ENCODE measurements at places on chromosomes 16 and 17.

- no peak for DNase-seq
These were observed at the start of gene TK2 for GRCh38 chr16:66549284-66550131. Gene TK2 (minus strand): TSS chr16:66550122. CDS start chr16:66550061, 61 bp downstream.

DNA sequence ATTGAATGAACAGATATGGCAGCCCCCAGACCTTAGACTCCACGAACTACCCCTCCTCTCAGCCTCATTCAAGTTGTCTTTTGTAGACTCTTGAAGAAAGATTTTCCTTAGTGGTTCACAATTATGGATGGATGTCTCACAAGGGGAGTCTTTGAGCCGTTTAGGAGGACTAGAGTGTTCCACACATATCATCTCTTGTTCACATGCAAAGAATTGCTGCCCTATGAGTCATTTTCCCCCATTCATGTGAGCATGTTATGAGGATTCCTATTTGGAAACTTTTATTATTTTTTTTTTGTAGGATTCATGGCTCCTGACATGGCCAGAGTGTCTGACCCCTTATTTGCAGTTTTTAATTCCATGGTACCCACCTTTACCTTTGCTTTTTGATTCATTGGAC lies 237.1 kb downstream of the SHISA9 start:
- DNase-seq, result no peak

DNA sequence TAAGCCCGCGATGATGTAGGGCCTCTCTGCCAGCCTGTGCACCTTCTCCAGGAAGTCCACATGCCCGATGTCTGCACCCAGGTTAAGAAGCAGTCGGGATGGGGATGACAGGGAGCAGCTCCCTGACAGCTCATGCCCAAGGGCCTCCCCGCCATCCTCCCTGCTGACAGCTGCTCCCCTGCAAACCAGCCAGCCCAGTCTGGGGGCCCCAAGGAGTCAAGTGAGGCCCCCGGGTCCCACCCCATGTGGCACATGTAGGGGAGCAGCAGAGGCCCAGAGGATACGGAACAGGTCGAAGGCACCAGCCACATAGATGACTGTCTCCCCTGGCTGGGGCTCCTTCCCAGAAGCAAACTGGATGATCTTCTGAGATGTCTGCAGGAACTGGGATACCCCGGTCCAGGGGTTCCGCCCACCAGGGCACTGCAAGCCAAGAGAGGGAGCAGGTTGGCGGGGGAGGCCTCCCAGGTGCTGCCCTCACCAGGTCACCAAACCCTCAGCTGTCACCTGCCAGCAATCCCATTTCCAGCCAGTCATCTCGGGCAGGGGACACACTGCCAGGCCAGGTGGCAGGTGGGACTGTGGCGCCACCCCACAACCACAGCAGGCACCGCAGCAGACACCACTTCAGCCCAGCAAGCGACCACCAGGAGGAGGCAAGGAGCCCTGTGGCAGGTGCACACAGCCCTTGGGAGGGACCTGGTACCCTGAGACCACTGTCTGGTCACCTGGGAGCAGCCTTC lies 4.6 kb downstream of the PCYT2 start:
- DNase-seq, result no peak

DNA sequence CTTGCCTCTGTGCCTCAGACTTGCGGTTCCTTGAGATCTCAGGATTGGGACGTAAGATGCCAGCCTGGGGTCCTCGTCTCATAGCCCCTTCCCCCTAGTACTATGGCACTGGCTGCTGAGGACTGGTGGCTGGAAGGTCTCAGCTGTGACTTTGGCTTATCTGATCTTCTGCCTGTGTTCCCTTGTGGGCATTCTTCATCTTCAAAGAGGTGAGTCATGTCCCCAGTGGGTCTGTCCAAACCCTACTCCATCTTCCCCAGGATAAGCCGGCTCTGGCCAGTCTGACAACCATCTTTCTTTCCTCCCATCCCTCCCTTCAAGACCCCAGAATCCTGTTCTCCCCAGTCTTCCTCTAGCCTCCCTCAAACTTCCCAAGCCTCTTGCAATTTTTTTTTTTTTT lies 3.6 kb downstream of the CD19 start:
- DNase-seq, result no peak

GRCh38 chr16:66894948-66895688 lies 14.8 kb downstream of the PDP2 start:
- no peak for DNase-seq

DNA sequence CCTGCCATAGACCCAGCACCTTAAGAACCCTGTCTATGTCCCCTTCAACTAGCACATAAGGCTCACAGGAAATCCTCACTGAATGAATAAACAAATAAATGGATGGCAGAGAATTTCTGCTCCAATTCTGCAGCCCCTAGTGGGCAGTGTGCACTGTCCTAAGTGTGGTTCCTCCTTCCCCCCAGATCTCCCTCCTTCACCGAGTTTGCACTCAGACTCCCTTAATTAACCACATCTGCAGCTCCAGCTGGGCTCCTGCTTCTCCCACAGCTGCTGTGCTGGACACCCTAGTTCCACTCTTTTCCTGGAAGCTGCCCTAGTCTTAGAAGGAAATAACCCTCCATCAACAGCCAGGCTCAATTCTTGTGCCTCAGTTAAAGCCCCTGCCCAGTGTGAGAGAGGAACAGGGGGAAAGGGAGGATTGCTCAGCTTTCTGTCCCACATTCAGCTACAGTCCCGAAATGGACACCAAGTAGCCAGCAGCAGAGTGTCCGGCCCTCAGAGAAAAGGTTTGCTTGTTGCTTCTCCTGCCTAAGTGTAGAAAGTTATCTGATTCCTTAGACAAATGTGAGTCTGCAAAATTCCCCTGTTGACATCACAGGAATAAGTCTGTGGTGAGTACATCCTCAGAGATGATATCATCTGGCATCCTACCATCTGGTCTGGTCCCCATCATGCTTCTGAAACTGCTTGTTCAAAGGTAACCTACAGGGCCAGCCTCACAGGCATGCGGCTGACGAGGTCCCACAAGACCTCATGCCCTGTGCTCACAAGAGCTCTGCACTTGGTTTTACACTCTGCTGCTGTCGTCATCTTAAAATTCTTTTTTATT lies 12.3 kb downstream of the LRRC3C start:
- no peak for DNase-seq

DNA sequence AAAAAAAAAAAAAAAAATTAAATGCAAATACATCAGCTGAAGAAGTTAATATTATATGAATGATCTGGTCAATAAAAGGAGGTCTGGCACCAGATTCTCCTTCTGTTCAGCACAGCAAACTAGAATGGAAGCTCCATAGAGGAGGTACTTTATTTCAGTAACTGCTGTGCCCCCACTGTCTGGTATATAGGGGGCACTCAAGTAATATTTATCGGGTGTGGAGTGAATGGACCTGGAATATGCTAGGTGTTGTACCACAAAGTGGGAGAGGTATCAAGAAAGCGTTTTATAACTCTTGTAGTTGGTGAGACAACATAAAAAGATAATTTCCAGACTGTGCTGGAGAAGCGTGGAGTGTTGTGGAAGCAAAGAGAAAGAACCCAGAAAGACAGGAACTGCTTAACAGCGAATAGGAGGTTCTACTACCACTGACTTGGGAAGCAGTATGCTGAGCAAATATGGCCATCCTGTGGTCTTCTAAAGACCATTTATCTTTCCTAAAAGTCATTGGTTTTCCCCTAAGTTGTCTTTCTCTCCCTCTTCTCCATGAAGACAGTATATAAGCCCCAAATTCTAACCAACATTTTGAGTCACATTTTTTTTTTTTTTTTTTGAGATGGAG lies 12.2 kb upstream of the PRKCA start:
- no peak for DNase-seq

DNA sequence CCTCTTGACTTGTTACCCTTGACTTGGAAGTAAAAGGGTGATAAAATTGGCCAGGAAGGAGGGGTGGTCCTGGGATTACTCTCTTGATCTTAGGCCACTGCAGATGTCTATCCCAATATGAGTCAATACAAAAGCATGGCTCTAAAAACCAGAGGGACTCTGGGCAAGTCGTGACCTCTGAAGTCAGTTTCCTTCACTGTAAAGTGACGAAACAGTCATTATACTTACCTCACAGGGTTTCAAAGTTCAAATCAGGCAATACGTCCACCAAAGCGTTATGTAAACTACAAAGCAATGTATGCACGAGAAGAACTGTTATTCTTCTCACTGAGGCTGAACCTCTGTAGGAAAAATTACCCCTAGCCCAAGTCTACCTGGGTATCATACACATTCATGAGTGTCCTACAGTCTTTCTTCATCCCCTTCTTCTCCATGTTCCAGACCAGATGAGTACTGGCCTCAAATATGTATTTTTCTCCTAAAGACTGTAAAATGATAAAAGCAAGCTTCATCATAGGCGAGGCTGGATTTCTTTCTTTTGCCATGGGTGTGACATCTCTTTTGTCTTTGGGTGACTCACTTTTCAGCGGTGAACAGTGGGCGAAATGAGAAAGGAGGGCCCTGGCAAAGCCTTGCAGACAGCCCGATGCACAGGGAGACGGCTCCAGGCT lies 34.5 kb upstream of the CLEC18B start:
- no peak for DNase-seq

- DNase-seq, result no peak
These were observed 12.6 kb upstream of the GFOD2 start for GRCh38 chr16:67731753-67732095.

GRCh38 chr17:76388966-76389888 lies 4.8 kb downstream of the SPHK1 start:
- DNase-seq, result no peak

GRCh38 chr16:27171584-27171983 lies 31.7 kb upstream of the KDM8 start:
- DNase-seq, result no peak

GRCh38 chr16:25896411-25896810 lies 204.7 kb downstream of the HS3ST4 start:
- no peak for DNase-seq

DNA sequence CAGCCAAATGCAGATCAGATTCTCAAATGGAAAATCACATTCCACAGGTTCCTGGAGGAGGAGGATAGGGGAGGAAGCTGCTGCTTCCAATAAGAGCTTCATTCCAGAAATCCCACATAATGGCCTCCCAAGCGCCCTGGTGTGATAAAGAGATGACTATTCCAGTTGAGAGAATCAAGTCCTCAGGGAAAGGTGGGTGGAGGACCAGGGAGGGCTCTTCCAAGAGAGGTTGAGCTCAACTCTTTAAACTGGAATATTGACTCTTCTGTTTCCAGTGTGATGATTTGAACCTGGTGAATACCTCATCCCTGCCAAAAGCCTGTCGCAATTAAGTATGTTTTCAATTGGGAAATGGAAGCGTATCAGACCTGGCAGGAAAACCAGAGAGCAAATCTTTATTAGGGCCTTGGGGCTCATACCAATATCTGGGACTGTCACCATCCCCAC lies 81.4 kb upstream of the DYNLRB2 start:
- DNase-seq, result no peak

- no peak for DNase-seq
These were observed 83.7 kb upstream of the ZNF469 start for GRCh38 chr16:88298833-88299745.

- no peak for DNase-seq
These were observed 18.4 kb downstream of the NDUFAF8 start for GRCh38 chr17:81257533-81257932.

DNA sequence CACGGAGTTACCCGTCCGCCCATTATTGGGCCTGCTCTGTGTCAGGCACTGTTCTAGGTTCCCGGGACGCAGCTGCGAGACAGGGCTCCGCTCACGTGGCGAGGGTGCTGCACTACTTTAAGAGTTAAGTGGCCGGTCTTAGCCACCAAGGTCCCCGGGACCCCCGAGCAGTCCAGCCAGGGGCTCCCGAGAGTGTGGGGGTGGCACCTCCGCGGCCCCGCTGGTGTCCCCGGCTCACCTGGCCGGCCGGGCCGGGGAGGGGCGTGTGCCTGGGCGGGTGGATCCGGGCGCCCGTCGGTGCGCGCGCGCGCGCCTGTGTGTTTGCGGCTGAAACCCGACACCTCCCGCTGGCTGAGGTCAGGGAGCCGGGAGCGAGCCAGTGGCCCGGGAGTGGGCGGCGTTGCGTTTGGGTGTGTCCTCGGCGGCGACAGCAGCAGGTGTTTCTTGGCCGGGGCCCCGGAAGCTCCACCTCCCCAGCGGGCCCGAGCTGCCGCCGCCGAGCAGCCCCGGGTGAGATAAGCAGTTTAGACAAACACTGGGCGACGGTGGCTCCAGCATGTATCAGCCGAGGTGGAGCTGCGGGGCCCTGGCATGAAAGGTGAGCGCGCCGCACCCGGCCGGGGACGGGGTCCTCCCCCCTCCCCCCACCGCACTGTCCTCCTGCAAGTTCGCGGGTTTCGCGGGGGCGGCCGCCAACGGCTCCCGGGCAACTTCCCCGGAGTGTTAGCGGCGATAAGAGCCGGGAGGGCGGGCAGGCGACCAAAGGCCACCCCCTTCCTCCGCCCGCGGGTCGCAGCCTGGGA lies at the start of gene GSE1:
GSE1 (plus strand) TSS at position 522 of the 803 bp plus-strand sequence; CDS start at position 592, 70 bp downstream.
- peak; percentile 76 for DNase-seq

- no peak for DNase-seq
These were observed 51.8 kb downstream of the SF3B3 start for GRCh38 chr16:70575376-70575775.

DNA sequence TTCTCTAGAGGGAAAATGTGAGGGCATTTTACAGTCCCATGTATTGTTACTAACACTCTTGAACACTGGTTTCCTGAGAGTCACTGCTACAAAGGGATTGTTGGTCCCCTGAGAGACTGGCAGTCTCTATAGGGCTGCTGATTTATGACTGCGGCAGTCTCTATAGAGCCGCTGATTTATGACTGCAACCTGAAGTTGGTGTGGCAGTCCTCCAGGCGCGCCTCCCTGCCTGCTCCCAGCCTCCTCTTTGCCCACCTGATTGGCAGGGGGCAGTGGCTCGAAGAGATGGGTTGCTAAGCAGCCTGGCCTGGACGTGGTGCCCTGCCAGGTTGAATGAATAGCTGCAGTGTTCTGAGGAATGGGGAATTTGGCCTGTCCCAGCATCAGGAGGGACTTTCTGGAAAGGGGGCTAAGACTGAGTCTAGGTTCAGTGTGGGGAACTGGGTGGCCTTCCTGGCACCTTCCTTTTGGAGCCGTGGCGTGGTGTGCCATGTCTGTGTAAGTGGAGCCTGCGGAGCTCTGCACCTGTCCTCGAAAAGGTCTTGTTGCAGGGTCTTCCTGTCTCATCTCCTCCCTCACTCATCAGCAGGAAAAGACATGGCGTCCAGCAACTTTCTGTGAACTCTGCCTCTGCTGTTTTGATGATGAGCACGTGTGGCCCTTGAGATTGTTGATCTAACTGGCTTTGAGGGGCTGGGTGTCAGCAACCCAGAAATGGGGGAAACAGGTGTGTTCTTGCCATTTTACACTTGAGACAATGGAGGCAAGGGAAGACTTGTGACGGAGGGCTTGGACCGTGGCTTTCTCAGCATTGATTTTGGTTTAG lies 24.9 kb downstream of the SAP30BP start:
- DNase-seq, result no peak

- DNase-seq, result no peak
These were observed 767 bp downstream of the SYNGR2 start for GRCh38 chr17:78168903-78169793.

- DNase-seq, result no peak
These were observed 2.6 kb upstream of the ACSM3 start for GRCh38 chr16:20761175-20761574.

Data from NCI-H1048 (cell line).